NCI-H187 treated with DMSO at 0.1 percent for 48 hours (cell line): ENCODE measurements at places on chromosomes 4 and X.

DNA sequence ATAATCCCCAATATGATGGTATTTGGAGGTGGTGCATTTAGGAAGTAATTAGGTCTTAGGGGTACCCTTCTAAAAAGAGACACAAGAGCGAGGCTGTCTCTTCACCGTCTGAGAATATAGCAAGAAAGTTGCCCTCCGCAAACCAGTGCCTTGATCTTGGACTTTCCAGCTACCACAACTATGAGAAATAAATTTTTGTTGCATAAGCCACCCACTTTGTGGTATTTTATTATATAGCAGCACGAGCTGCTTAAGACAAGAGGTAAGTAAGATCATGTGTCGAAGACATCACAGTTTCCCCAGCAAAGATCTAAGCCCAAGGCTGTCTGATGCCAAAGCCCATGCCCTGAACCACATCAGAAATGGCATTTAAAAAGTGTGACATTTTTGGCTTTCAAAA lies 9.6 kb upstream of the EXOSC9 start:
- DNase-seq = no peak

DNA sequence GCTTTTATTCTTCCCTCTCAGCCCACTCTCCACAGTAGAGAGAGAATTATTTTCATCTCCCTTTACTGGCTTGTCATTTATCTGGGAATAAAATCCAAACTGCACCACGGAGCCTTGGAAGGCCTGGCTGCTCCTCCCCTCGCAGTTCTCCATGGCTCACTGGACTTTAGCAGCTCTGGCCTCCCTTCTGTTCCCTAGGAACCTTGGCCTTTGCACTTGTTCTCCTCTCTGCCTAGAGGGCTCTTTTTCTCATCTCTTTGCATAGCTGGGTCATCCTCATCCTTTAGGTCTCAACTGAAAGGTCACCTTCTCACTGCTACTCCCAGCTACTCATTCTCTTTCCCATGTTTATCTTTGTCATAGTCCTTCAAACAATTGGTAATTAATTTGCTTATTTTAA lies 31.3 kb upstream of the TAPT1 start:
- no peak for DNase-seq

DNA sequence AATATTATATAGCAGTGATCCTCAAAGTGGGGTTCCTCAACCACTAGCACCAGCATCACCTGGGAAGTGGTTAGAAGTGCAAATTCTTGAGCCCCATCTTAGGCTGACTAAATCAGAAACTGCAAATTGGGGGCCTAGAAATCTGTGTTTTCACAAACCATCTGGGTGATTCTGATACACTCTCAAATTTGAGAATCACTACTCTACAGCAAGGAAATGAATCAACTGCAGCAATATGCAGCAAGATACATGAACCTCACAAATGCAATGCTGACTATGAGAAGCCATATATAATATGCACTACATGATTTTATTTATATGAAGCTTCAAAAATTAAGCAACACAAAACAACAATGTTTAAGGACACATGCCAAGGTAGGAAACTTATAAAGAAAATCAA lies 36.2 kb upstream of the IRS4 start:
- no peak for DNase-seq

DNA sequence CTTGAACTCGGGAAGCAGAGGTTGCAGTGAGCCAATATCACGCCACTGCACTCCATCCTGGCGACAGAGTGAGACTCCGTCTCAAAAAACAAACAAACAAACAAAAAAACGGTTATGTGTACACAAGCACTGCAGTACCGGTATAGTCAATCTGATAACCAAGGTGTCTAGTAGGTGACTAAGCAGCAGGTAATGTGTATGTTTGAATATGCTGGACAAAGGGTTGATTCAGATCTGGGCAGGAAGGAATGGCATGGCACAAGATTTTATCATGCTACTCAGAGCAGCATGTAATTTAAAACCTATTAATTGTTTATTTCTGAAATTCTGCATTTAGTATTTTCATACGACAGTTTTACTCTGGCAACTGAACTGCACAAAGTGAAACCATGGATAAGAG lies 41.7 kb downstream of the MAGEC1 start:
- no peak for DNase-seq

GRCh38 chr4:159105761-159106243 lies 2.9 kb downstream of the RAPGEF2 start:
- DNase-seq = no peak

GRCh38 chr4:83536362-83537272 lies 709 bp downstream of the GPAT3 start:
- DNase-seq = no peak

DNA sequence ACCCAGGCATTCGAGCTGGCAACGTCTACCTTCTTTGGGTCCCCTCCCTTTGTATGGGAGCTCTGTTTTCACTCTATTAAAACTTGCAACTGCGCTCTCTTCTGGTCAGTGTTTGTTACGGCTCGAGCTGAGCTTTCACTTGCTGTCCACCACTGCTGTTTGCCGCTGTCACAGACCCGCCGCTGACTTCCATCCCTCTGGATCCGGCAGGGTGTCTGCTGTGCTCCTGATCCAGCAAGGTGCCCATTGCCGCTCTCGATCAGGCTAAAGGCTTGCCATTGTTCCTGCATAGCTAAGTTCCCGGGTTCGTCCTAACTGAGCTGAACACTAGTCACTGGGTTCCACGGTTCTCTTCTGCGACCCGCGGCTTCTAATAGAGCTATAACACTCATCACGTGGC lies 183.5 kb upstream of the GALNTL6 start:
- DNase-seq = no peak

DNA sequence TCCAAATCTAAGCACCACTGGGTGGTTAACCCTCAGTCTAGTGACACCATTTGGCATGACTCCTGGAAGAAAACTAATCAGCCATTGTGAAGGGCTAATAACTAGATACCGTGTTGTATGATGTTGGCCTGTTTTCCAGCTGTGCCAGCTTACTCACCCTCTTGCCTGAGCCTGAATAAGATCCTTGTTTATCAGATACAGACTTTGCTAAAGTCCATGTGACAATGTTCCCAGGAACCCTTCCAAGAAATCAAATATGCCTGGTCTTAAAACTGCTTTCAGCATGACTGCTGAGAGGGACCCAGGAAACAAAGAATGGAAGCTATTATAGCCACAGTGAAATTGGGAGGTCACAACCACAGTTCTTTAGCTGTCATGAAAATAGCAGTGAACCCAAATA lies 640.8 kb upstream of the INTU start:
- no peak for DNase-seq

DNA sequence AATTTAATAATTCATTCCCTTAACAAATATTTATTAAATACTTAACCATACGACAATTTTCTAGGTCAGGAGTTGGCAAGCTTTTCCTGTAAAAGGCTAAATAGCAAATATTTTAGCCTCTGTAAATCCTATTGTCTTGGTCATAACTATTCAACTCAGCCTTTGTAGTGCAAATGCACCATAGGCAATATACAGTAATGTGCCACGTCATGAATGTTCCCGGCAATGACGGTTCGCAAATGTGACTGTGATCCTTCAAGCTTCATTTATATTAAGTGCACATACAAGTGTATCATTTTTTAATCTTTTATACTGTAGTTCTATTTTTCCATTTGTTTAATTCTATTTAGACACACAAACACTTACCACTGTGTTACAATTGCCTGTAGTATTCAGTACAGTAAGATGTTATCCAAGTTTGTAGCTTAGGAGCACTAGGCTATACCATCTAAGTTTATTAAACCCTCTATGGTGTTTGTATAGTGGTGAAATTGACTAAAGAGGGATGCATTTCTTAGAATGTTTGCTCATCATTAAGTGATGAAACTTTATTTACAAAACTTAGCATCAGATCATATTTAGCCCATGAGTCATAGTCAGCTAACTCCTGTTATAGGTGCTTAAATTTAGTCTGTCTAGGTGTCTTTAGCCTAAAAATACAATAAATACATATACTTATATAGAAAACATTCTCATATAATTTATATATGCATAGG lies 553.6 kb downstream of the STPG2 start:
- DNase-seq = no peak

GRCh38 chr4:54224996-54225597 lies 4.0 kb upstream of the PDGFRA start:
- no peak for DNase-seq

GRCh38 chr4:80183250-80184052 lies 13.9 kb upstream of the PRDM8 start:
- DNase-seq = no peak

DNA sequence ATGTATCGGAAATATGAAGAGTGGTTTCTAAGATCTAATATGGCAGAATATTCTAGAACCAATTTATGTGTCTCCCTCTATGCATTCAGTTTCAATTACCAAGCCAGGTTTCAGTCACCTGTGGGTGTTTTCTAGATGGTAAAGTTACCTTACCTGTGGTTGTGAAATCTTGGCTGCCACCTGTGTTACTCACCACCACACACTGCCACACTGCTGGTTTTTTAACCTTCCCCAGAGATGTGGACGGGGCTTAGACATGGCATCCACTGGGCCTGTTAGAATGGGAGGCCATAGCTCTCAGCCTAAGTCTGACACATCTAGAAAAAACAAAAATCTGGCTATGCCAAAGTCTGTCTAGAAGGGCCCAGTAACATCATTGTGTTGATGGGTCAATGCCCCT lies 896.5 kb upstream of the PABPC4L start:
- DNase-seq = no peak

DNA sequence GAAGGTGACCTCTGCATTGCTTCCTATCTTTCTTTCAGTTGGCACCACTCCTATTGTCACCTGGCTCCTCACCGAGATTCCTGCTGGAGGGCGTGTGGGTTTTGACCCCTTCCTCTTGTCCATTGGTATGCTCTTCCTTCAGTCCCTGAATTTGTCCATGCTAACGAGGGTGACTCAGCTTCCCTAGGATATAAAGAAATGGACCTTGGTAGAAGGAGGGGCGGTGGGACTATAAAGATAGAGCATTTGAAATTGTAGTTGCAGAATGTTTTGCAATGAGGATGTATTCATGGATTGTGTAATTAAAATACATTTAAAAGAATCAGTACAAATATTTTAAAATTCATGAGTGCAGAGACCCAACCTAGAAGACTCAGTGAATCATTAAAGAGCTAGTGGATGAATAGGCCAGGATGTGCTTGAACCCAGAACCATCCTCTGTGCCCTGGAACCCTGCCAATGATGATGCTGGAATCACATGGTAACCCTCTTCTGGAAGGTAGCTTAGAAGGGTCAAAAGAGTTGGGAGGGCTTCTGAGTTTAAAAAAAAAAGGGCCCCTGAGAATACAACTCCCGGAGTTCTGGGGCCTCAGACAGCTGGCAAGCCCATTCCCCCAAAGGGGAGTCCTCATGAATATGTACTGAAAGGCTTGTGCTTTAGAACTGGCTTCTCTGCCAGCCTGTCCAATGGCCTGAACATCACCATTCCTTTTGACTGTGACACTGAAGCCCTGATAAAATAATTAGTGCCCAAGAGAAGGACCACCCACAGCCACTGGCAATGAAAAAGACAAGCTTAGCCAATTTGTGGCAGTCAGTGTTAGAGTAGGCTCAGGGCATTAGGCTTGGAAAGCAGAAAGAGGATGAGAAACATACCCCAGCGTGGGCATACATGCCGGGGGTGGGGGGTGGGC lies 8.0 kb downstream of the XPNPEP2 start:
- DNase-seq = no peak

DNA sequence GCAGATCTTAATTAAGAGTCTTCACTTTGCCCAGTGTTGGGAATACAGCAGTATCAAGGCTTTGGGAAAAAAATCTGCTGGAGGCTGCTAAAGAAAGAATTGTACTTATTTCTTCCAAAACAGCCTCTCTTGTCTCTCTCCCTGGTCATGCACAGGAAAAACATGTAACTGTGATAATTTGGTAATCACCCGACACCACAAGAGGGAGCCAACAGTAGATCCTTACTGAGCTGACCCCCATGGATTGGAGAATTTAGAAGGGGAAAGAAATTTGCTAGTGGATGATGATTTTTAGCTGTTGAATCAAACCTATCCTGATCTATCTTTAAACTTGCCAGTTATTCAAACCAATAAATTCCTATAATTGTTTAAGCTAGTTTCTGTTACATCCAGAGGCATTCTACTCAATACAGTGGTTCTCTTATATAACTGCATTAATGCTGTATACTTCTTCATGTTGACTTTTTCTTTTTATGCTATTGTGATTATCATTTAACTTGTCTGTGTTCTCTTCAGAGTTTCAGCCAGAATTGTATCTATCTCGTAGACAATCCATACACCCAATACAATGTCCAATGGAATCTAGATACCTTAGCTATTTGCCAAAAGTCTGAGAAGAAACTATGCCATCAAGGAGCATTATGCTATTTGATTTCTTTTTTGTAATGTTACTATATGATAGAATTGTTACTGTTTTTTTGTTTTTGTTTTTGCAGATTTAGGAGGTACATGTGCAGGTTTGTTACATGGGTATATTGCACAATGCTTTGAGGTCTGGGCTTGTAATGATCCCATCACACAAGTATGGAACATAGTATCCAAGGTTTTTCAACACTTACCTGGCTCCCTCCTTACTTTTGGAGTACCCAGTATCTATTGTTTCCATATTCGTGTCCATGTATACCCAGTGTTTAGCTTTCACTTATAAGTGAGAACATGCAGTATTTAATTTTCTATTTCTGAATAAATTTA lies 31.3 kb upstream of the ARHGEF38 start:
- DNase-seq = no peak

- DNase-seq = no peak
Measured at GRCh38 chr4:182449930-182450439, 206.8 kb downstream of the TENM3 start.

GRCh38 chr4:10007793-10008608 lies 13.3 kb downstream of the SLC2A9 start:
- no peak for DNase-seq

DNA sequence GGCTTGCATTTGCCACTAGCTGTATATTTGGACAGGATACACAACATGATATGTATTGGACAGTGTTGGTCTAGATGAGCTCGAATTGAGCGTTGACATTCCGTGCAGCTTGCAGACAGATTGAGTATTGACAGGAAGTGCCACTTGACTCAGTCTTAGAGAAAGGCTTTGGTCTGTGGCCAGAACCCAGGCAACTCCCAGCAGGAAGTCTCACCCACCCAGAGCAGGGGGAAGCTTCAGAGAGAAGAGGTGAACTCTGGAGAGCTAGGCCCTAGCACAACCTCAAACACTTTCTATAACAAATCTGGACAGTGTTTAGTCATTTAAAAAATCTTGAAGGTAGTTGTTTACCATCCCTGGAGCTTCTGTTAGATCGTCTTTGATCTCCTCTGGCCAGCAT lies 280.5 kb downstream of the FBXW7 start:
- DNase-seq = no peak

- no peak for DNase-seq
Measured at GRCh38 chrX:14581081-14581480, 51.7 kb downstream of the GLRA2 start.
